ENCODE measurements at places on chromosomes 4 and X.

DNA sequence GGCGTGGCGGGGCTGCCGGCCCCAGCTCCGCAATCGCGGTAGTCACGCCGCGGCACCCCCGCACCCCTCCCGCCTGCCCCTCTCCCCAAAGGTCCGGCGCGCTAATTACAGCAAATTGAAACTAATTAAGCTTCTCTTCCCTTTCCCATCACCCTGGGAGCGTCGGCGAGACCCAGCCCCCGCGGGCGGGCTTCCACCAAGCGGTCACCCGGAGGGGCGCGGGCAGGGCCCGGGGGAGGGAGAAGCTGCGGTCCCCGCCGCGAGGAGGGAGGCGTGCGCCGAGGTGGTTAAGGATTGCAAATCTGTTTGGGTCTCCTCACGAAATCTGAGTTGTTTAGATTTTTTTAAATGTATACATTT, 13.1 kb downstream of the ARX start:
- no peak for DNase-seq

- no peak for DNase-seq
These were observed 640.8 kb downstream of the TRIML1 start for GRCh38 chr4:188780028-188780427.

DNA sequence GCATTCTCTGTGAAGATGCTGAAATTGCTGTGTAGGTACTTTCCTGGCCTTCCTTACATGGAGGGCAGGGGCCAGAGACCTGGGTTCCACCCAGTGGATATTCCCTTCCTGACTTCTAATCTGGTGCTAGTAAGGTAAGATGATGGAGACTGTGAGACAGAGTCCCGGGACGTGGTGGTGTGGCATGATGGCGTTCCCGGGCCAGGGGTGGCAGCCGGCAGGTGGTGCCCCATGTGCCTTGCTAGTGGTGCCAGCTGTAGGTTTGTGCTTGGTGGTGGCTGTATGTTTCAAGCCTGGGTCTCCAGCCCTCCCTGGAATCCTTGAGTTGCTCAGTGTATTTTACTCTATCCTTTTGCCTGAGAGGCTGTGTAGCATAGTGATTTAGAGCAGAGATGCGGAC, 10.9 kb downstream of the STOX2 start:
- no peak for DNase-seq

GRCh38 chrX:45421806-45422205, 221.1 kb upstream of the DIPK2B start:
- no peak for DNase-seq

GRCh38 chrX:123833387-123833786, 26.5 kb upstream of the XIAP start:
- peak; percentile 71 for DNase-seq

DNA sequence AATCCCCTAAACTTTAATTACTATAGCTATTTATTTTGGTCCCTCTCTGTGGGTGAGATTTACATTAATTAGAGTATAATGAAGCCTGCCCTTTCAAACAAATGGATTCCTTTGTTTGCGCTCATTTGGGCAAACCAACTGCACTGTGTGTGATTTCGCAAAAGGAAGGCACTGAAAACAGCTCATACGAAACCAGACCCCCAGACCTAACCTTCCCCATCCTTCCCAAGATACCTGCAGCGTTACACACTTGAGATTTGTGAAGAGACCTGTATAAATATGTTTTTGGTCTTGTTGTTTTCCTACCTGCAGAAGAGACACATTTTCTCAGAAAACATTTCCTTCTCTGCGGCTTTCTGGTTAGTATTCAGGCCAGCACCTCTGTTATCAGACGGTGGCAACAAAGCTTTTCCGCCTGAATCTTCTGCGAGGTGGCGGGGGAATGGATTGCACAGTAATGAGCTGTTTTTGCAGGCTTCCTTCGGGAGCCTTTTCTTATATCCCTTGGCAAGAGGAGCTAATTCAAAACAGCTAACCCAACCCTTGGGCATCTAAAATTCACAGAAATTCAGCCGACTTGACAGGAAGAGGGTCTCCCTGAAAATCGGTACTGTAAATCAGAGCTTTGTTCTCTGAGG, 47.6 kb downstream of the CBLL2 start:
- no peak for DNase-seq

DNA sequence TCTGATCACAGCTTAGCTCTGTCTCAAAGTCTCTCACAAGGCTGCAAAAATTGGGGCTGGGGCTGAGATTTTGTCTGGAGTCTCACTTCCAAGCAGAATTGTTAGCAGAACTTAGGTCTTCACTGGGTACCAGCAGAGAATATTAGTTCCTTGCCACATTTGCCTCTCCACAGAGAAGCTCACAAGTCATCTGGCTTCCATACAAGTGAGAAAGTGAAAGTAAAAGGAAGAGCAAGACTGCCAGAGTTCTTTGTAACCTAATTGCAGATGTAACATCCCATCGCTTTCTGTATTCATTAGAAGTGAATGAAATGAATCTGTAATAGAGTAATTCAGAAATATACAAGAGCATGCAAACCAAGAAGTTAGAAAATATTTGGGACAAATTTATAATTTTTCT, 624.1 kb upstream of the GNPDA2 start:
- peak; percentile 22 for DNase-seq

GRCh38 chr4:163109967-163110366, 56.7 kb downstream of the NAF1 start:
- no peak for DNase-seq

DNA sequence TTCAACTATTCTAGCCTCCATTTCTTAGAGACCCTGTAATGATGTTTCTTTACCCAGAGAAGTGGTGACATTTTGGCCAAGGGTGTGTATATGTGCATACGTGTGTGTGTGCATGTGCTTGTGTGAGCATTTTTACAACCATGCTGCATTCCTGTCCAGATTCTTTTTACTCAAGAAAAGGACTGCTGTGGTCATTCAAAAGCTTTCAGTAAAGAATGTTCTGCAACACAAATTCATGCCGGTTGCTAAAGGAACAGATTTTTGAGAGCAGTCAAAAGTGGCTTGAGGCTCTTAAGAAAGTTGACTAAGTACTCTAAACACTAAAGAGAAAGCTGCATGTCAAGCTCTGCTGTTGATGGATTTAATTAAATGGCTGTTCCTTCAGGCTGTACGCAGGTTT, 65.0 kb upstream of the FMR1 start:
- DNase-seq = no peak

- DNase-seq = no peak
These were observed 31.4 kb upstream of the RBPJ start for GRCh38 chr4:26289401-26289800.

Measured in NB4 (cell line).